ENCODE measurements at places on chromosomes 12 and 14.
A peak's percentile ranks its signal among the peaks of the same experiment; 100 is the strongest.

- no peak for DNase-seq
Measured at GRCh38 chr12:5433081-5433844, 1.4 kb downstream of the NTF3 start.

DNA sequence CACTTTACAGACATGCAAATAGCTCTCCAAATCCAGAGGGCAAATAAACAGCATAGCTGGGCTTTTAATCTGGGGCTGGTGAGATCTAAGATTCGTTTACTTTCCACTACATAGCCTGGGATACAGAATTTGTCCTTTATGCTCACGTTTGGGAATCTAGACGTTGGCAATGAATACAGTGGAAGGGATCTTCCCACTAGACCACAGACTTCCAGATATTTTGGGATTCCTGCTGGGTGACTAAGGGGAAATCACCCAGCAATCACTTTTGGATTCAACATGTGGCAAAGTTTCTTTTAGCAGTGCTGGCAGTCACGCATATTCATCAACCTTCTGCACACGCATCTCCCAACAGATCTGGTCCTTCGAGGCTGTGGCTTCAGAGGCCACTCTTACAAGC, 23.5 kb downstream of the APPL2 start:
- DNase-seq: no peak

GRCh38 chr12:70627677-70628076, 9.6 kb downstream of the PTPRB start:
- DNase-seq: no peak

GRCh38 chr14:64704143-64704742, at the start of gene PLEKHG3:
Gene PLEKHG3, plus strand, starts transcription at chr14:64704424. Its CDS starts 23,208 bp downstream, at chr14:64727632.
- DNase-seq: peak; percentile 86

GRCh38 chr12:98998697-98999299, 353.7 kb downstream of the APAF1 start:
- no peak for DNase-seq

All from amygdala (tissue), 56 donors.